Left lung (tissue), 14 donors: ENCODE measurements at places on chromosomes 6 and 20.

DNA sequence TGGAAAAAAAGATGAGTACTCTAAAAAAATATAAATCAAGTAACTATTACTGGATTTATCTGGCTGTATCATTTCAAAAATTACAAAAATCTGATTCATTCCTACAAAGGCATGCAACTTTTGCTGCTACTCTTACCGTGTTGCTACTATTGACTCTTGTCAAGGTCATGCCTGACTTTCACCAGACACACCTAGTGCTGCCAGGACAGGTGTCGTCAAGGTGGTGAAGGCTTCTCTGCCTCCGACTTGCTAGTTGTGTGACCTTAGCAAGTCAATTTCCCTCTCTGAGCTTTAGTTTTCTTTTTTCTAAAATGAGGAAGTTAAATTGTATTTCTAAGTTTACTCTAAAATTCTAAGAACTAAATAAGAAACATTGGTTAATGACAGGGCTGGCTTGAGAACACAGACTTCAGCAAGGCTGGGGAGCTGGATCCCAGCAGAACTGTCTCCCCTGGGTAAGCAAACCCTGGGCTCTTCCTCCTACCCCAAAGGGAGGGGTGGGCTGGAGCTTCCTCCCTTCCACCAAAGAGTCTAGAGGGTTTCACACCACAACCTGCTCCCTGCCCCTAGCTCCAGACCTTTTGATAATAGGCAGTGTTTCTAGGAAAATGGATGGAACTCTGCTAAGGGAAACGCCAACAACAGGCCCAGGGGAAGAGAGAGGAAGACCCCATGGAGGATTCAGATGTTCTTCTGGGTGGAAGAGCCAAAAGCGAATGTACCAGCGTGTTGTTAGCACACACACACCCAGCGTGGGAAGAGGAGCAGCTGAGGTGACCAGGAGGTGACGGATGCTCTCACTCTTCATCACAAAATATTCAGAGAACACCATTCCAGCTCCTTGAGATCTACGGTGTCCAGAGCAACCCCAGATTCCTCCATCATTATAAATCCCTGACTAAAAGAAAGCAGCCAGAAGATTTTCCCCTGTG, 47.9 kb upstream of the CITED2 start:
- no peak overlapping the region for H3K27ac ChIP-seq
- H3K4me3 ChIP-seq: no peak overlapping the region
- no peak for DNase-seq
- H3K27me3 ChIP-seq: no peaks in the 10 kb centered on the region
- no peaks in the 10 kb centered on the region for H3K4me1 ChIP-seq

DNA sequence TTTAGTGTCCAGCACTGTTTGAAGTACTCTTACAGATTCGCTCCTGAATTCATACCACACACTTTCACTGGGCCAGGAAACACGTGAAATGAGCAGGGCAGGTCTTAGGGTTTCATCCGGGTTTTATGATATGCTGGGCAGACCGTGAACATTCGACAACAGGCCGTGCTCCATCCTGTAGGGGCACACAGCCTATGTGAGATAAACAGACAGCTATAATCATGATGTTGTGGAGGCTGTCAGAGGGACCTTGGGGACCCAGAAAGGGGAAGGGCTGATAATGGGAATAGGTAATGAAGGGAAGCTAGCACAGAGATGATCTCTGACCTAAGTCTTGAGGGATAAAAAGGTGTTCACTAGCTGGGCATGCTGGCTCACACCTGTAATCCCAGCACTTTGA, 110.4 kb downstream of the RIN2 start:
- H3K36me3 ChIP-seq: no peaks in the 10 kb centered on the region
- H3K4me1 ChIP-seq: no peaks in the 10 kb centered on the region
- no peak overlapping the region for H3K4me3 ChIP-seq
- no peak for DNase-seq
- no peaks in the 10 kb centered on the region for H3K27me3 ChIP-seq

DNA sequence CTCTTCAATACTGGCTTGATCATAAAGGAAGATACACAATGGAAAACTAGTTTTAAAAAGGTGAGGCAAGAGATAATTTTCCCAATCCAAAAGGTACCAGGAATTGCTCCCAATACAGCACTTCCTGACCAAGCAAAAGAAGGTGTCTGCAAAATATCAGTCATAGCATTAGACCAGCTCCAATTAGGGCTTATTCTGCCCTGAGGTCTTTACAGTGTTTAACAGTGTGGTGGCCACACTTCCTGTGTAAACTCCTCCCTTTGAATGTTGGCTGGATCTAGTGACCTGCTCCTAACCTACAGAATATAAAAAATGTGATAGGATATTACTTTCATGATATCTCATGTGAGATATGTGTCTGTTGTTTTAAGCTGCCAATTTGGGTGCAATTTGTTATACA, 57.1 kb upstream of the BTN3A2 start:
- H3K27ac ChIP-seq: no peak overlapping the region
- H3K36me3 ChIP-seq: no peaks in the 10 kb centered on the region

DNA sequence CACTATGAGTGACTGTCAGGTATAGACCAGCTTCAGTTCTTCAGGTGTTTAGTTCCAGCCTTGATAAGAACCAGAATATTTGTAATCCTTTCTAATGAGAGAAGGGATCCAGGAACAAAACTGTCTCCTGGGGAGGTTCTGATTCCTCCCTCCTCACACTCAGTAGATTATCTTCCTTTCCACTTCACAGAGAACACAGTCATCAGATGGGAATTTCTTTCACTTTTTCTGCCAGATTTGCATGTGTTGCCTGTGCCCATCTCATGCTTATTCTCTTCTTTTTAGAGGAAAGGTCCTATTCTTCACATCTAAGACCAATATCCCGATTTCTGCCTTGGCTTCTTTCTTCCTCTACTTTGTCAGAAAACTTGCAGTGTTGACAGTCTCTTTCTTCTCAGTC, 50.8 kb downstream of the CD109 start:
- DNase-seq: no peak
- peaks cover 9% of the 10 kb centered on the region for H3K4me1 ChIP-seq
- peak overlapping the region; percentile 57 for H3K27ac ChIP-seq
- H3K4me3 ChIP-seq: no peak overlapping the region

GRCh38 chr6:55496201-55496600, 82.8 kb downstream of the HMGCLL1 start:
- H3K4me3 ChIP-seq: no peak overlapping the region
- no peaks in the 10 kb centered on the region for H3K4me1 ChIP-seq

DNA sequence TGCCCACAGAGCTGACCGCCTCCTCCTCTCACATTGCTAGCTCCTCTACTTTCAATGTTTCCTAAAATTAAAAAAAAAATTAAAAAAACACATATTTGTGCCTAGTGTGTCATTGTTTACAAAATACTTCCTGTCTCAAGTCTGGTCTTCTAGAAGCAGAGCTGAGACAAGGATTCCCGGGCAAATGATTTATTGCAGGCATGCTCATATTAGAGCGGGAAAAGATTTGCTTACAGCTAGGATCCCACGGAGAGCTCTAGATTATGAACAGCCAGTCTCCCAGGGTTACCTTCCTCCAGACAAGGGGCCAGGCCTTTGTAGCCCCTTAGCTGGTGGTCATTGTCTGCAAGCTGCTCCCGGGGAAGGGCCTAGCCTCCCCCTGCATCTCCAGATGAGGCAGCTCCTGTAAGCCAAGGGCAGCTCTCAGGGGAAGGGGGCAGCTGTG, 9.4 kb downstream of the PACSIN1 start:
- H3K27ac ChIP-seq: no peak overlapping the region
- no peaks in the 10 kb centered on the region for H3K36me3 ChIP-seq
- H3K27me3 ChIP-seq: no peaks in the 10 kb centered on the region

GRCh38 chr6:76852776-76853175, 610.5 kb downstream of the HTR1B start:
- no peak for DNase-seq
- H3K27ac ChIP-seq: no peak overlapping the region
- H3K4me3 ChIP-seq: no peak overlapping the region
- no peaks in the 10 kb centered on the region for H3K27me3 ChIP-seq

DNA sequence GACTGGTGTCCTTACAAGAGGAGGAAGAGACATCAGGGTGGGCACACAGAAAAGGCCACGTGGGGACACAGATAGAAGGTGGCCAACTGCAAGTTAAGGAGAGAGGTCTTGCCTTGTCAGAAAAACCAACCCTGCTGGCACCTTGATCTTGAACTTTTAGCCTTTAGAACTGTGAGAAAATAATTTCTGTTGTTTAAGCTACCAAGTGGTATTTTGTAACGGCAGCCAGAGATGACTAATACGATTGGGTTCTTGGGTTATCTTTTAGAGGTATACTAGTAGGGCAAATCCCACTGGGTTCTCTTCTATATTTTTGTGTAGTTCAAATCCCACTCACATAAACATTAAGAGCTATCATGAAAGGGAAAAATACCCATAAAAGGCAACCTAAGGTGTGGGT, 31.9 kb upstream of the ZBTB24 start:
- no peak overlapping the region for H3K27ac ChIP-seq
- H3K27me3 ChIP-seq: no peaks in the 10 kb centered on the region
- DNase-seq: no peak
- no peaks in the 10 kb centered on the region for H3K4me1 ChIP-seq

GRCh38 chr20:32539817-32540675, 45.1 kb downstream of the NOL4L start:
- H3K4me3 ChIP-seq: no peak overlapping the region
- no peak for DNase-seq
- H3K27me3 ChIP-seq: no peaks in the 10 kb centered on the region
- peak overlapping the region; percentile 39 for H3K27ac ChIP-seq
- no peaks in the 10 kb centered on the region for H3K36me3 ChIP-seq
- H3K4me1 ChIP-seq: peaks cover 15% of the 10 kb centered on the region

- peak overlapping the region; percentile 13 for H3K27ac ChIP-seq
- H3K27me3 ChIP-seq: peaks cover 51% of the 10 kb centered on the region
- DNase-seq: no peak
- no peaks in the 10 kb centered on the region for H3K4me1 ChIP-seq
- H3K36me3 ChIP-seq: no peaks in the 10 kb centered on the region
These were observed 102.8 kb downstream of the SYCP2 start for GRCh38 chr20:59830665-59831023.

- H3K4me3 ChIP-seq: no peak overlapping the region
- peaks cover 24% of the 10 kb centered on the region for H3K36me3 ChIP-seq
- no peak overlapping the region for H3K27ac ChIP-seq
- no peaks in the 10 kb centered on the region for H3K27me3 ChIP-seq
- H3K4me1 ChIP-seq: peaks cover 7% of the 10 kb centered on the region
These were observed 16.5 kb upstream of the CPNE5 start for GRCh38 chr6:36855750-36856149.

DNA sequence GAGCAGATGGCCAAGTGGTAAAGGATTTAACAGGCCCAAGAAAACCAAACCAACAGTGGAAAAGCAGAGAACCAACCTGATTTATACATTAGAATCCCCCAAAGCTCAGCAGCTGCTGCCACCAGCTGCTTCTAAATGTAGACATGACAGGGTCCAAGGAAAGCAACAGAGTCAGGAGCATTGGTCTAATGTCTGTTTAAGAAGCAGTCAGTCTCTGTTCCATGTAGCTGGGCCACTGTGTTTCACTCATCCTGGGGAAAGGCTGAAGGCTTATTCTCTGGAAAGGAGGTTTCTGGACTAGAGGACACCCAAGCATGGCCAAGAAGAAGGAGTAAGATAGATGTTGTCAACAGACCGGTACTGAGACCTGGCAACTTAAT, 75.4 kb downstream of the TMEM244 start:
- no peaks in the 10 kb centered on the region for H3K27me3 ChIP-seq
- no peaks in the 10 kb centered on the region for H3K36me3 ChIP-seq
- H3K4me1 ChIP-seq: no peaks in the 10 kb centered on the region
- no peak overlapping the region for H3K27ac ChIP-seq
- DNase-seq: no peak

GRCh38 chr6:28814032-28814976, 109.5 kb downstream of the TRIM27 start:
- H3K36me3 ChIP-seq: no peaks in the 10 kb centered on the region
- H3K27ac ChIP-seq: no peak overlapping the region
- peaks cover 82% of the 10 kb centered on the region for H3K27me3 ChIP-seq
- H3K4me3 ChIP-seq: no peak overlapping the region
- H3K4me1 ChIP-seq: no peaks in the 10 kb centered on the region

GRCh38 chr20:47225458-47225857, 131.0 kb downstream of the ZMYND8 start:
- H3K27me3 ChIP-seq: no peaks in the 10 kb centered on the region
- no peak overlapping the region for H3K4me3 ChIP-seq
- H3K36me3 ChIP-seq: no peaks in the 10 kb centered on the region
- no peak overlapping the region for H3K27ac ChIP-seq

DNA sequence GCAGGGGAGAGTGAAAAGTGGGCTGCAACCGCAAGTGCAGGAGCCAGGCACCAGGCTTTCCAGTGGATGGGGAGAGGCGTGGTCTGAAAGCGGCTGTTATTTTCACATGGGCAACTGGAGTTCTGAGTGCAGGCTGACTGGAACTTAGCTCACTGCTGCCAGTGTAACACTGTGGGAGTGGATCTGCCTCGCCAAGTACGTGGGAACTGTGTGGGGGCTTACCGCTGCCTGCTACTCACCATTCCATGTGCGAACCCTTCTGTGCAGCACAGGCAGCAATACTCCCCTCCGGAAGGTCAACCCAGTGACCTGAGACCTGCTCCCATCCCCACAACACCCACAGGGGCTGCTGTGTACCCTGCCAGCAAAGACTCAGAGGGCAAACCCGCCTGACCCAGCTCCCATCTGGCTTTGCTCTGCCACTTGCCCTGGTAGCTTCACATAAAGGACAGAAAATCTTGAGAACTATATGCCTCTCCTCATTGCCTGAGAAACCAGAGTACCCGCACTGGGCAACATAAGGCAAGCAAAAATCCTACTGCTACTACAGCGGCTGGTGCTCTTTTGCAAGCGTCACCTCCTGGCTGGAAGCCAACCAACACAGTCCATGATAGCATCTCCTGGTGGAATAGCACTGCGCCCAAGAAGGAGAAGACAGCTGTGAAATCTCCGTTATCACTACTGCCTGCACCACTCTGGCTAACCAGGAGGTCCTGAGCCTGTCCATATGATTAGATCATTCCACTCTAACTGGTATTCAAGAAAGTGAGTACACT, 54.4 kb upstream of the SIRPG start:
- no peak overlapping the region for H3K4me3 ChIP-seq
- no peak for DNase-seq
- H3K27me3 ChIP-seq: no peaks in the 10 kb centered on the region
- no peaks in the 10 kb centered on the region for H3K4me1 ChIP-seq
- no peak overlapping the region for H3K27ac ChIP-seq

GRCh38 chr20:54218470-54218869, 10.6 kb downstream of the PFDN4 start:
- H3K27me3 ChIP-seq: no peaks in the 10 kb centered on the region
- no peak for DNase-seq
- H3K4me1 ChIP-seq: peaks cover 8% of the 10 kb centered on the region
- H3K36me3 ChIP-seq: no peaks in the 10 kb centered on the region

DNA sequence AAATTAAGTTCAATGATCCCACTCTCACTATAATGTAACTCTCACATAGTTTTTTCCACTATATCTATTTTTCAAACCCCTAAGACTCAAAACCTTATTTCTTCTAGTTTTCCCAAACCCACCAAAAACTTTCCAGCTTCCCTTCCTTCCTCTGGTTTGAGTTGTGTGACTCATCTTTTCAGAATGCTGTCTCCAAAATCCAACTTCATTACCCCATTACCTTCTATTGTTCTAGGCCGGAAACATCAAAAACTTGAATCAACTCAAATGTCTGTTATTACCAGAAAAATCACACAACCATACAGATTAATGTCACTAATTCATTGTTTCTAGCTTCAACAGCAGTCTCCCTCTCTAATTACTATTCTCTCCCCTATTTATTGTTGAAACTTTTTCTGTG, 1090.3 kb downstream of the HACE1 start:
- no peak for DNase-seq
- no peaks in the 10 kb centered on the region for H3K27me3 ChIP-seq
- H3K4me3 ChIP-seq: no peak overlapping the region
- no peaks in the 10 kb centered on the region for H3K36me3 ChIP-seq
- no peak overlapping the region for H3K27ac ChIP-seq
- H3K4me1 ChIP-seq: no peaks in the 10 kb centered on the region

- no peak overlapping the region for H3K27ac ChIP-seq
- no peak overlapping the region for H3K4me3 ChIP-seq
- no peak for DNase-seq
- H3K36me3 ChIP-seq: no peaks in the 10 kb centered on the region
These were observed 64.9 kb upstream of the ARHGAP18 start for GRCh38 chr6:129774697-129775447.
